ENCODE measurements at places on chromosomes 7 and 10.

DNA sequence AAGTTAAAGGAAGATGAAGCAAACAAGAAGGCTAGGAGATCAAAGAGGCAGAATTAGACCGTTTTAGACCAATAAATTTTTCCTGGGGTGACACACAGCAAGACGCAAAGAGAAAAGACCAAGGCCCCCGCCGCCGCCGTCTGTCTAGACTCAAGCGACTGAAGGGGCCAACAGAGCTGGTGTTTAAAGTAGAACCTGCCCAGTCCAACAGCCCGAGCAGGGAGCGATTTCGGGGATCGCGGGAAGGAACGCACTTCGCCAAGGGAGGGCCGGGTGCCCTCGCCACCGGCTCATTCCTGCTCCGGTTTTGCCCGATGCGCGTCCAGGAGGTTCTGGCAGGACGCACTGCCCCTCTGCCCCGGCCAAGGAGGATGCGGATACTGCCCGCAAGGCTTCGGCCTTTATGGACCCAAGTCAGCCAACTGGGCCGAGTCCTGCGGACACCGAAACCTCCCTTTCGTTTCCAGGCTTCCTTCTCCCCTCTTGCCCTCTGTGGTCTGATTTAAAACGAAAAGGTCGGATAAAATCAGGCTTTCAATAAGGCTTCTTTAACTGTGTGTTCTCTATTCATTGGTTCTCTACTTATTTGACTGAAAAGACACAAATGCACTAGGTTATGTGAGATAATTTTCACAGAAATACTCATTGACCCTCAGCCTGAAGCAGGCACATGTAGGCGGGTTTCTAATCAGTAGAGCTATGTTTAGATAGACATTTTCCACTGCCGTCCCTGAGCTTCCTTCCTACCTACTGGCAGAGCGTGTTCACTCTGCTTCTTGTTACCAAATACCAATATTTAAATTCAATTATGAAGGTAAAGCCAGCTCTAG is 2.2 kb upstream of the HOXA7 start:
- no peak for DNase-seq

GRCh38 chr7:140447841-140448240 is 31.5 kb downstream of the MKRN1 start:
- no peak for DNase-seq

DNA sequence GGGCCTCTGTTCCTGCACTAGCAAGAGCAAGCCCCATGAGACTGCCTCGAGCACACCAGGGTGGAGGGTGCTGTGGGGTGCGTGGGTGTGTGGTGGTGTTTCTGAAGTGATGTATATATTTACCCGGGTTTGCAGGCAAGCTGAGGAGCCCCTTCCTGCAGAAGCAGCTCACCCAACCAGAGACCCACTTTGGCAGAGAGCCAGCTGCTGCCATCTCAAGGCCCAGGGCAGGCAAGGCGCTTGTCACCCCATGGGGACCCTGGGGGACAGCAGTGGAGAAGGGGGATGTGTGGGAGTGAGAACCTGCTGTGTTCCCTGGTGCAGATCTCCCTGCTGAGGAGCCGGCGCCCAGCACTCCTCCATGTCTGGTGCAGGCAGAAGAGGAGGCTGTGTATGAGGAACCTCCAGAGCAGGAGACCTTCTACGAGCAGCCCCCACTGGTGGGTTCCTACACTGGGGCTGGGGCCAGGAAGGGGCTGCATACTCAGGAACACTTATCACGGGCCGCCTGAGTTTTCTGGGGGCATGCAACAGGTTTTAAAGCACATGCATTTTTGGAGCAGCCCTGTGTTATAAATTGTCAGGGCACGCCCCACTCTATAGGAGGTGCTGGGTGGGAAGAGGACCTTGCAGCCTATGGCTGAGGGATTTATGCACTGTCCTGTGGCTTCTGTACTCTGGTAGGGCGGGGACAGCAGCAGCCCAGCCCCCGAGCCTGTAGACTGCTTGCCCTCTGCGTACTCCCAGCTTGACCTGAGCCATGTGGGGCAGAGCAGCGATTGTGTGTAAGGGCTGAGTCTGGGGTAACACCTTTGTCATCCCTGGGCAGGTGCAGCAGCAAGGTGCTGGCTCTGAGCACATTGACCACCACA is 5.9 kb downstream of the PGAM2 start:
- no peak for DNase-seq

DNA sequence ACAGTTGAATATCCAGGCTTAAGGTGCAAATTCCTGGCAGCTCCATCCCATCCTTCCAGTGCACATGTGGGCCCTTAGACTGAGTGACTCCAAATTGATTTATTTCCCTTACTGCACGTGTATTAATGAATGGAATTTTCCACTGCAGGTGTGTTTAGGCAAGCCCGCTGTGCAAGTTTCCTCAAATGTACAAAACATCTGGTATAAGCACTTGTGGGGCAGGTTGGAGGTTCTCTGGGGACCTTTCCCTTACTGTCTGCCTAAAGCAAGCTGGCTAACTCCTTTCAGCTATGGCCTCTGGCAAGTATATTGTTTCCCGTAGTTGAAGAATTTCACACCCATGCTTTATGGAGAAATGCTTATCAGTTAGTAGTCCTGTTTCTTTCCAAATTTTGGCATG is 25.3 kb upstream of the GIMAP6 start:
- DNase-seq, result no peak

DNA sequence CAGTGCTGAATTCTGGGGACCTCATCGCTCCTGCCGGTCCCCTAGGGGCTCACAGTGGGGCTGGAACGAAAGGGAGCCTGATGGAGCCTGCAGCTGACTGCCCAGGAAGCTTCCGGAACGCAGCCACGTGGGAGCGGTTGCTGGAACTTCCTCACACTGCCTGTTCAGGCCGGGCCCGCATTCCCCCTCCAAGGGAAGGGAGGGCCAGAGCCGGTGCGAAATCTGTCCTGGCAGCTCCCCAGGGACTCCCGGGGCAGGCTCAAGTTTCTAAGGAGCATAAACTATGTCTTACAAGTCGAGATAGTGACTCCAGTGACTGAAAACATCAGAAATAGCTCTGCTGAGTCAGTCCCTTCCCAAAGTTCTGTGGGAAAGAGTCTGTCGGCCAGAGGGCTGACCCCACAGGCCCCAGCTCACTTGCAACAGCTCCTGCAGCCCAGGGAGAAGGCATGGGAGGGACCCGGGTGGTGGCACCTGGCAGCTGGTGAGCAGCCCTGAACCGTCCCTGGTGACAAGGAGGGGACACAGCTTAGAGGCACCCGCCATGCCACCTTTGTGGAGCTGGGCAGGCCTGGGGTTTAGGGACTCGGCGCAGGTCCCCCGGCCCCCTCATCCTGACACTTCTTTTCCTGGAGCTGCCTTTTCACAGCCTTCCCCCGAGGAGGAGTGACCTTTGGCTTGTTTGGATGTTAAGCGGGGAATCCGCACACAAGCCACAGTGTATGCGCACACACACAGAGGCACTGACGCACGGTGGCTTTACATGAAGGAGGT is 47.6 kb downstream of the PDGFA start:
- peak; percentile 63 for DNase-seq

DNA sequence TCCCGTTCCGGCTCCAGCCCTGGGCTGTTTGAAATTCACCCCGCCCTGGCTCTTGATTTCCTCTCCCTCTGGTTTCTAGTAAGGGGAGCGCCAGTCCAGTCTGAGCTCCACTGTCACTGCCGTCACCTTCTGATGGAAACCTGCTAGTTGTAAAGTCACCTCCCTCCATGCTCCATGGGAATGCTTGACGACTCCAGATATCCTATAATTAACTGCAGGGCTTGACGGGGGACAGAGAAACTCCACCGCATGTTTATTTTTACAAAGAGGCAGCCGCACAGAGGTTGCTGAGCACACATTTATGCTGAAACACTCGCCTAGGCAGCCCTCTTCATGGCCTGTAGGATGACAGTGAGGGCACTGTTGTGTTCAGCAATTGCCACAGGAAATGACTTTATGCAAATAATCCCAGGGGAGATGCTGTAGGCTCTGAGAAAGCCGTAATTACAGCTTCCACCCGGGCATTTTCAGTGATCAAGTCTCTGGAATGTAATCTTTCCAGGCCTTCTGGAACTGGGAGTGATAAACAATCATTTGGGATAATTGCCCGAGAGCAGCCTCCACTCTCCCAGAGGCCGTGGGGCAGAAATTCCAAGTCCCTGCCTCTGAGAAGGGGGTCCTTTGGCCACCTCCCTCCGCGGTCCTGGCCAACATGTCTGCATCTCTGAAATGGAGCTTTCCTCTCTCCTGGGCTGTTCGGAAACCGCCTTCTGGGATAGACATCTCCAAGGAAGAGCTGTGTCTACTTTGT is 300.5 kb downstream of the KLF6 start:
- DNase-seq, result peak; percentile 32

DNA sequence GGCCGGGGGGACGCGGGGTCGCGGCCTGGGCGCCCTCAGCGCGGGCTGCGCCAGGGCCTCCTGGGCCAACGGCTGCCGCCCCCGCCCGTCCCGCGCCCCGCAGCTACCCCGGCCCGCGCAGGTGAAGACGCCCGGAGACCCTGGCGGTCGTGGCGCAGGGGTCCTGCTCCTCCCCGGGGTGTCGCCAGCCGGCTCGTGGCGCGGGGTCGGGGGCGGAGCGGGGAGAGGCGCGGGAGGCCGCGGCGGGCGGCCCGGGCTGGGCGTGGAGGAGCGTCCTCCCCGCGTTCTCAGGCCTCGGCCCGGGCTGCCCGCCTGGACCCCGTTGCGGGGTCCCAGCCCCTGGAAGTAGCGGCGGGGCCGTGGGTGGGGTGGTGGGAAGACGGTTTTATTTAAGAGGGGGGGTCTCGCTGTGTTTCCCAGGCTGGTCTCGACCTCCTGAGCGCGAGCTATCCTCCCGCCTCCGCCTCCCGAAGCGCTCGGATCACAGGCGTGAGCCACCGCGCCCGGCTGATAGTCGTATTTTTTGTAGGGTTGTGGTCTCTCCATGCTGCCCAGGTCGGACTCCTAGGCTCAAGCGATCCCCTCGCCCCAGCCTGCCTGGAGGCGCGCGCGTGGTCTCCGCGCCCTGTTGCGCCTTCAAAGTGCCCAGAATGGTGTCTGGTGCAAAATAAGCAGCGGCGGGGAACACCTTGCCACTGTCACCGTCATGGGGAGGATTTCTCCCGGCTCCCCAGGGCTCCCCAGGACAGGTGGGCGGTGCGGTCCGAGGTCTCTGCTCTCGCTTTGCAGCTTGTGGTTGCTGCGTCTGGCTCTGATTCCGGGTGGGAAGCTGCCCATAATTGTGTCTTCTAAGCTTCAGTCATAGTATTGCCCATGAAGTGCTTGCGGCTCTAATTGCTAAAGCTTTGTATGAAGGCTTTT is 15.3 kb upstream of the SUN1 start:
- DNase-seq, result no peak

DNA sequence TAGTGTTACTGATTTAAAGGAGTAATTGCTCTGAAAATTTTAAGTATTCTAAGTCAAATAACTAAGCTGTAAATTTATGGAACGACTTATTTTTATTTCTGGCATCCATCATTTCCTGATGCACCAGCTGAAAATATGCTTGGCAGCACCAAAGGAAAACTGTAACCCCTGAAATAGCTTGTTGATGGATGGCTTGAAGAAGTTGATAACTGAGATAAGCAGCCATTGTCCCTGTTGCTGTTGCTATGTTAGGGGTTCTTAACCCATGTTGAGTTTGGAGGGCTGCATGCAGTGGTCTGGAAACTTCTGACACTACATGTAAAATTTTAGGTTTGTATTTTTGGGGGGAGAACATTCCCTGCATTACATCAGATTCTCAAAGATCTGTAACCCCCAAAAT is 30.6 kb downstream of the RPA3 start:
- DNase-seq, result no peak

GRCh38 chr10:11046776-11047160 is 29.1 kb downstream of the CELF2 start:
- no peak for DNase-seq

- peak; percentile 93 for DNase-seq
Observed at GRCh38 chr7:149195180-149196150, at the start of gene ZNF282. ZNF282 (plus strand) TSS chr7:149195546; CDS start chr7:149195590, 44 bp downstream.
